ENCODE measurements at places on chromosomes 11 and 22.

DNA sequence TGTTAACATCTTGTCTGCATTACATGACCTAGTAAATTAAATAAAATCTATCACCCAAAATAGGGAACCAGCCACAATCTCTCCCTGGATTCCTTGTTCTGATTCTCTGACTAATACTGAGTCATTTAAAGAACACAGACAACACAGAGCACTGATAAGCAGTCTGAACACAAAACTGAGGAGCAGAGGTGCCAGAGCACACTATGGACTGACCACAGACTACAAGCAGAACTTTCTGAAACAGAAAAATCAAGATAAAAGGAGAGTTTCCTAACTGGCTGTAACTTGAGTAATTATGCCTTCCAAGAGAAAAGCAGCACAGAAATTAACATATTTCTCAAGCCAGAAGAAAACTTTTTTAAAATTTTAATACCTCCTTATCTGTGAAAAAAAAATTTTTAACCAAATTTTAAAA, 128.8 kb downstream of the SGSM3 start:
- DNase-seq: peak; percentile 99

GRCh38 chr11:6733326-6734275, 38.2 kb downstream of the OR2AG2 start:
- no peak for DNase-seq

DNA sequence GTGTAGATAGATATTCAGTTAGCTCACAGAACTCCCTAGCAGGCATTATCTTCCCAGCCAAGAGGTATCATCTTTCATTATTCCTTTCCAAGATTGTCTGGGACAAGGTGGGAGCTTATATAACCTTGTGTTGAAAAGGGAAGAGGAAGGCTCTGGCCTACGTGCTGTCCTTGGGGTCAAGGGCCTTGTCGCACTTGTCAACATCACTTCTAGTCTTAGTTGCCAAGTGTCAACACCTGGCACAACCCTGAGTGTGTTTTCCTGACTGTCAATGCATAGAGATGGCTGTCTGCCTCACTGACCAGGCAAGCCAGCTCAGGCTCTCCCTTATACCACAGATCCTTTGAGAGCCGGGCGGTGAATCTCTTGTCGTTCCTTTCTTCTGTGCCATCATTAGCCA, 331.9 kb downstream of the CNTN5 start:
- no peak for DNase-seq

DNA sequence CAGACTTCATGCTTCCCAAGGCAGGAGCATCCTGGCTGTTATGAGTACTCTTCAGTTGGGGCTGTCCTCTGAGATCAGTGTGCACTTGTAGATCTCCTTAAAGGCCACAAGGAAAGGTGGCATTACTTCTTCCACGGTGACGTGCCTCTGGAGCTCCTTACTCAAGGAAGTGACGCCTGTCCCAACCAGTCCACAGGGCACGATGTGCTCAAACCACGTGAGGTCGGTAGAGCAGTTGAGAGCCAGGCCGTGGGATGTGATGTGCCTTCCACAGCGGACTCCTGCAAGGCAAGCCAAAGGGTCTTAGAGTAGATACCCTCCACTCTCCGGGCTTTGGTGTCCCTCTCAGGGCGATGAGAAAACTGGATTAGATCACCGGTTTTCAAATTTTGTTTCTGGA, 1.4 kb downstream of the LIPT2 start:
- no peak for DNase-seq

- no peak for DNase-seq
These were observed 181.0 kb downstream of the INSC start for GRCh38 chr11:15295695-15296094.

DNA sequence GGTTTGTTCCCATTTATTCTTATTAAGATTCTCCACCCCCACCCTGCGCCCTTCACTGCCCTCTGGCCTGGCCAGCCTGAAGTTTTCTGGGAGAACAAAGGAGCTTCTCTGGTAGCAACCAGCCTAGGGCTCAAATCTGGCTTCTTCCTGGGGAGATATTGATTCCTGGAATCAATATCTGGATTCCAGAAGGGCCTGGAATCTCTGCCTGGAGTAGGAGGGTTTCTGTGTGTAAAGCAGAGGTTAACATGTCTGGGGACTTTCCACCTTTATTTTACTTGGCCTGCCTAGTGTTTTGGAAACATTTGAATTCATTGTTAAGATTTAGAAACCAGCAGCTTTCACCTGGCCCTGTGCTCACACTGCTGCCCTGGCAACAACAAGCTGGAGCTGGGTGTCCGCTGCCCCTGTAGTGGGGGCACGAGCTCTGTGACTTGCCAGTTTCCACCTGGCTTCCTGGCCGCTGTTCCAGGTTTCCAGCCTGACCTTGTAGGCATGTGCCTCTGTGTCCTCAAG, 5.5 kb downstream of the C11orf91 start:
- DNase-seq: no peak

GRCh38 chr11:59145534-59145933, 2.9 kb downstream of the FAM111A start:
- DNase-seq: peak; percentile 64
